ENCODE measurements at places on chromosomes 2 and 18.

- no peak for DNase-seq
These were observed 57.6 kb upstream of the RNF152 start for GRCh38 chr18:61950371-61950770.

- DNase-seq: no peak
These were observed 48.7 kb upstream of the C1GALT1C1L start for GRCh38 chr2:43724728-43725526.

DNA sequence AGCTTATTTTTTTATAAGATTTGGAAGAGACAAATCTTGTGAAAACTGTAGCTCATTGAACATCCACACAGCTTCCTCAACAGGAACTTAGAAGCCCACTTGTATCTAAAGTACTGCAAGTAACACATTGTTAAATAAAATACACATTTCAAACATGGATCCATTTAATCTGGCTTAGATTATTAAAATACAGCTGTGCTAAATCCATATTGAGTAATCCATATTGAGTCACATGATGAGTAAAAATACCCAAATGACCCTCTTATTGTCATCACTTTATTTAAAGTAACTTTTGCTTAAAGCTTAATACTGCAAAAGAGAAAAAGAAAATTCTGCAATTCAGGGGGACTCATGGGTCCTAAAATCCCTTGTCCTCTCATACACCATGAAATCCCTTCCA lies 133.3 kb downstream of the OSR1 start:
- no peak for DNase-seq

DNA sequence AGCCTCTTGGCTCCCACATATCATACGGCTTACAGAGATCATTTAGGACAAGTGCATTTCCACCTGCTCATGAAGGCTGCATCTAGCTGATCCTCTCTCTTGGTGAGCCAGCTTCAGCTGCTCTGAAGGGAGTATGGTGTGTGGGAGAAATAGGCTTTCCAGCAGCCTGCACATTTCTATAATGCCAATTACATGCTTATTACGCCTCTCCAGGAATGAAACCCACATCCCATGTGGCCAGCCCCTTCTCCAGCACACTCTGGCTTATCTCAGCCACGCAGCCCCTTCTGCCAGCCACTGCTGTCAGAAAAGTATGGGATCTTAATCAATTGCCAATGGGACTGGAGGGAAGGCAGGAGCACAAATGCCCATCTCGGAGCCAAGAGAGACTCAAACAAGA lies 117.5 kb downstream of the GALNT14 start:
- DNase-seq: no peak

DNA sequence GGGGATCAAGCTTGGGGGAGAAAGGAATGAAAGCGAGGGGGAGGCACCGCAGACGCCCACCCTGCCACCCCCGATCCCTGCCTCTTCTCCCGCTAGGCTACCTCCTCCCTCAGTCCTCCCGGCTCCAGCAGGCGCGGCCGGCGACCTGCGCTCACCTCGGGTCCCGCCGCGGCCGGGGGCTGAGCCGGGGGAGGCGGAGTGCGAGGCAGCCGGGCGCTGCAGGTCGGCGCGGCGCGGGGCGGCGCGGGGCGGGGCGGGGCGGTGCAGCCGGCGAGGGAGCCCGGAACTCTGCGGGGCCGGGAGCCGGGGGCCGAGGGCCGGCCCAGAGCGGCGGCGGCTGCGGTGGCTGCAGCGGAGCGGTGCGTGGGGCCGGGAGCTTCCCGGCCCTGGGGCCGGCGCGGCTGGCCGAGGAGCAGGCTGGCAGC lies 477 bp downstream of the ACVR1 start:
- DNase-seq: peak; percentile 71

DNA sequence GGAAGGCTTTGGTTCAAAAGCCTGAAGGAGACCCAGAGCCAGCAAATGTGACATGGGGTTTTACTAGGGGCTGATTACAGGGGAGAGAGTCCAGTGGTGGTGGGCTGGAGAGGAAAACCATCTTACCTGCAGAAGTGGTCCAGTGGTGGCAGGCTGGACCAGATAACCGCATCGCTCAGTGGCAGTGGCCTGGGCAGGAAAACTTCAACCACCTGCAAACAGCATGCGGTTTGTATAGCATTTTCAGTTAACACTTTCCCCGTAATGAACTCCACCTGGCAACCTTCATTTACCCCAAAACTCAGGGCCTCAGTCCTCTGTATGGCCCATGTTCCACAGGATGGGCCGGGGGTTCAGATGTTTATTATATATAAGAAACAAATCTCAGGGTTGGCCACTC lies 114.4 kb downstream of the LRRTM1 start:
- DNase-seq: no peak

DNA sequence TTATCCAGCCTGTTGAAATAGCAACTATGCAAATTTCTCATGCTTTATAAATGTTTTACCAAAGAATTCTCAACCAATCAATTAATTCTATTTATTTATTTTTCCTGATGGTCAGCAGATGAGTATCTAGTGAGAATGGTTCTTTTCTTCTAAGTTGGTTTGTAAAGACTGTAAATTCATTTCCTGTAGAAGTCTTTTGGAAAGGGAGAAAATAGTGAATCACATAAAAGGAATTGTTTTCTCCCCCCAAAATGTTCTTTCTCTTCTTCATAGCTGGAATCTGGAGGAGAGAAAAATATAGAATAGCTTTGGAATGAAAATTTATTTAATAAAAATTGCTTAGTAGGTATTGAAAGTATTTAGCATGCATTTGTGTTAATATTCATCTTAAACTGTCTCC lies 836.1 kb upstream of the ZEB2 start:
- DNase-seq: no peak

- DNase-seq: no peak
These were observed 8.2 kb downstream of the PLCD4 start for GRCh38 chr2:218615868-218616315.

GRCh38 chr2:215205787-215206186 lies 67.4 kb upstream of the ABCA12 start:
- DNase-seq: no peak

GRCh38 chr2:215540658-215541057 lies 104.8 kb upstream of the FN1 start:
- no peak for DNase-seq

GRCh38 chr2:28209261-28209691 lies 183.4 kb upstream of the FOSL2 start:
- no peak for DNase-seq

DNA sequence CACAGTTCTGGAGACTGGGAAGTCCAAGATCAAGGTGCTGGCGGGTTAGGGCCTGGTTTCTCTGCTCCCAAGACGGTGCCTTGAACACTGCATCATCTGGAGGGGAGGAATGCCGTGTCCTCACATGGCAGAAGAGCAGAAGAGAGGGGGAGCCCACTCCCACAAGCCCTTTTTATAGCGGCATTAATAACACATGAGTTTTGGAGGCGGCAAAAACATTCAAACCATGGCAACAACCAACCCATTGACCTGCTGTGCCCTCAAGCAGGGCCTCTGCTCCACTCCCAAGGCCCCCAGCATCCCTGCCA lies 62.0 kb downstream of the SMAD7 start:
- DNase-seq: no peak

DNA sequence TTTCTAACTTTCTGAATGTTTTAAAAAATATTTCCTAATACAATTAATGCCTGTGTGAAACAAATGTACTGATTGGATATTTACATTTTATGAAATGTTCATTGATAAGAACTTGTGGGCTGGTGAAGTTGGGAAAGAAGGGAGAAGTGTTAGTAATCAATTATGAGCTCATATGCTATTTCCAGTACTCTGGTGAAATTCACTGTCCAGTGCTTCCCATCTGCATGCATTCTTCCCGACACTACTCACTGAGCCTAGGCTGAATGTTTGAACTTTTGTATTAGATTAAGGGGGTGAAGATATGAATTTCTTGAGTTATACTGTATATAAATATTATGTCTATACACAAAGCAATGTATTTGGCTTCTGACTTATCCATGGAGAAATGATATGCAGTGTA lies 36.0 kb downstream of the SKA1 start:
- DNase-seq: no peak

DNA sequence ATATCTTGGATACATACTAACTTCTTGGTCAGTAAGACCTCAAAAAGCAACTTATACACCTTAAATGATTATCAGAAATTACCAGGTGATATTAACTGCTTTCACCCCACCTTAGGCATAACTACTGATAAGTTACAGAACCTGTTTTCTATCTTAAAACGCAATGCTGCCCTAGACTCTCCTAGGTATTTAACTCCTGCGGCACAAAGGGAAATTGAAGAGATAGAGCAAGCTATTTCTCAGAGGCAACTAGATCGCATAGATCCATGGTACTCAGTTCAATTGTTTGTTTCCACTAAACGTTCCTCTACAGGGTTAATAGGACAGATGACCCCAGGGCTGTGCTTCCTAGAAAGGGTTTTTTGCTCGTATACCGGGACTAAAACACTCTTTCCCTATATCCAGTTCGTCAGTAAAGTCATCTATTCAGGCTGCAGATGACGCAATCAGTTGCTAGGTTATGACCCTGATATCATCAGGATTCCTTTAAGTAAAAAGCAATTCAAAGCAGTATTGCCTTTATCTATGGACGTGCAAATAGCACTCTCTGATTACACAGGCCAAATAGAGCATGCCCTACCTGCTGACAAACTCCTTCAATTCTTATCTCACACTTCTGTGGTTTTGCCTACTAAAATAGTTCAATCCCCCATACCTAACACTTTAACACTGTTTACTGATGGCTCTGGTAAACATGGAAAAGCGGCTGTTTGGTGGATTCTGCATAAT lies 62.3 kb upstream of the MYO3B start:
- no peak for DNase-seq

- DNase-seq: no peak
These were observed 145.5 kb downstream of the TRABD2A start for GRCh38 chr2:84735389-84735788.

DNA sequence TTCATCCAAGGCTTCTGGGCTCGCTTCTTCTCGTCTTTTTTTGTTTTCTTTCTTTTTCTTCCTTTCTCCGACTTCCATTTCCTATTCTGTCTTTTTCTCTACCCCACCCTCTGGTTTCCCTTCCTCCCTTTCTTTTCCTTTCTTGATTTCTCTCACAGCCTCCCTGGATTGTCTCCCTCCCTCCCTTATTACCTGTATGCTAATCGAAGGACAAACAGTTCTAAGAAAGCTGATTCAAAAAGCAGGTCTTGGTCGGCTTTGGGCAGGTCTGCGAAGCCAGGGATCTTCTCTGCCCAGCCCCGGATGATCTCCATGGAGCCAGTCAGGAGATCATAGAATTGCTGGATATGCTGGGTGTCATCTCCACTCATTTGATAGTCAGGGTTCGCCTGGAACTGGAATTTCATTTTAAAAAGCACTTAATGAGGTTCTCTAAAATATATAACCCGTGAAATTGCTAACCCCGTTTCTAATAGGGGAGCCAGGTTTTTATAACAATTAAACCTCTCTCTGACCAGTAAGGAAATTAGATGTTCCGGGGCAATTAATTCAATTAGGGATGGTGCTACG lies 5.9 kb downstream of the NR4A2 start:
- no peak for DNase-seq

DNA sequence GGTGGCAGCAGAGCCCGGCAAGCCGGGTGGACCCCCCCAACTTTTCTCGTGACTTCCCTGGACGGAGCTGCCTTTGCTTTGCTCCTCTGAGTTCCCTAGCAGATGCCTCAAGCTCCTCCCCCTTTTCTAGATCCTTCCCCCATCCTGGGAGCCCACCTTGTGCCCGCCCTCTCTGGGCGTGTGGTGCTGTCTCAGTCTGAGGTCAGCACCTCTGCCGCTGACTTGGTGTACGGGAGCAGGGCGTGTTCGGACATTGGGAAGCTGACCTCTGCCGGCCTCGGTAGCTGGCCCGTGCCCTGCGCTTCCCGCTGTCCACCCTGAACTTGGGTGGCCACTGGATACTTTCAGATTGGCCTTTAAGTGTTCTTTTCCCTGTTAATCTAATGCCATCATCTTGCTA lies 19.6 kb upstream of the ESPNL start:
- DNase-seq: no peak

DNA sequence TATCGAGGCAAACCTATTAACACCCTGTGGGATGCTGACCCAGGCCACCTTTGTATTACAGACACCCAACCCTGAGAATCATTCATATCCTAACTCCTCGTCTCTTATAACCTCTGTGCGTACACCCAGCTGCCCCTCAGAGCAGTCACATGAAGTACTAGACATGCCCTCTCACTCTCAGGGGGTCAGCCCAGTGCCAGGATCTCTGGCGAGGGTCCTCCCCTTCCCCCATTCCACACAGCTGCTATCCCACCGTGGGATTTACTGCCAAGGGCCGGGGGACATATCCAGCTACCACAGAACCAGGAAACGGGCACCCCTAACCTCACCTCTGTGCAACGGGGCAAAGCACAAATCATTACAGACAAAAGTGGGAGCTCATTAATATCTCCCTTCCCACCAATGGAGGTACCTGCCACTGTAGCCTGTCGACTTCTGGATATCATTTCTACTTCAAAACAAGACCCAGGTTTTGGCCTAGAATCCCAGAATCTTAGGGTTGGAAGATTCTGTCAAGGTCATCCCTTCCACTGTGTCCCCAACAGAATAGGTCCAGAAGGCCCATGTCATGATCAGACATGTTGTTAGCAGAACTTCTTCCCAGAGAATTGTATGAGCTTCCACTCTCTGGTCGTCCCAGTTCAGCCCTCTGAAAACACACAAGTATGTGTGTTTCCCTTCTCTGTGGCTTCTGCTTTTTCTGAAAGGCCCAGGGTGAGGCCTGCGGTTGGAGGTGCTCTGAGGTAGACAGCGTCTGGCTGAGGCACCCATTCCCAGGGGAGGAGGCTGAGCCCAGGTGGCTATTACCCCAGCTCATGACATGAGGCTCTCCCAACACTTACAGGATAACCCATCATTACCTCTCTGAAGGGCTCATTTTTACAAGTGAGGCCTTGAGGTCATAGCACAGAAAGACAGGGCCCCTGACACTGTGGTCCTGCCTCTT lies 1.7 kb downstream of the TMBIM1 start:
- peak; percentile 60 for DNase-seq

- peak; percentile 16 for DNase-seq
These were observed 323.7 kb downstream of the ARHGAP15 start for GRCh38 chr2:143452817-143453451.

DNA sequence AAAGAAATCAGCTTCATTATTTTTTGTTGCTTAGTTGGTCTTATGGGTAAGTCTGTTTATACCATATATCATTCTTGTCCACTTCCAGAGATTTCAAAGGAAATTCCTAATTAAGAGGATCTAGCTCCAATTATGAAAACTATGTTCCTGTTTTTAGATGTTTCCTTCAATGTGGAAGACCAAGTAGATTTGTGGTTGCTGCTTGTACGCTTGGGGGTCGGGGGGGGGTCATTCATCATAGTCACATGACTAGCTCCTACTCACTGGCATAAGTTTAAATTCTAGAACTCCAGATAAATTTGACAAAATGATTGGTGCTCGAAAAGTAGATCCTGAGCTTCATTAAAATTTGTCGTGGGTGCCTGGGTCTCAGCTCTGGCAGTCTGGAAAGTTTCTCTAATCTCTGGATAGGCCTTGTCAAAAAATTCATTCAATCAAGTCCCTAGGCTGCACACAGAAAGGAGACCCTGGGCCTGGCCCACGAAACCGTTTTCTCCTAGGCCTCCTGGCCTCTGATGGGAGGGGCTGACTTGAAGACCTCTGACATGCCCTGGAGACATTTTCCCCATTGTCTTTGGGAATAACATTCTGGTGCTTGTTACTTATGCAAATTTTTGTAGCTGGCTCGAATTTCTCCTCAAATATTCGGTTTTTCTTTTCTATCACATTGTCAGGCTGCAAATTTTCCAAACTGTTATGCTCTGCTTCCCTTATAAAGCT lies 62.5 kb downstream of the MEP1B start:
- DNase-seq: no peak
